ENCODE measurements at places on chromosomes 7 and 10.

- DNase-seq: no peak
Observed at GRCh38 chr10:103459615-103460014, 915 bp upstream of the CALHM1 start.

DNA sequence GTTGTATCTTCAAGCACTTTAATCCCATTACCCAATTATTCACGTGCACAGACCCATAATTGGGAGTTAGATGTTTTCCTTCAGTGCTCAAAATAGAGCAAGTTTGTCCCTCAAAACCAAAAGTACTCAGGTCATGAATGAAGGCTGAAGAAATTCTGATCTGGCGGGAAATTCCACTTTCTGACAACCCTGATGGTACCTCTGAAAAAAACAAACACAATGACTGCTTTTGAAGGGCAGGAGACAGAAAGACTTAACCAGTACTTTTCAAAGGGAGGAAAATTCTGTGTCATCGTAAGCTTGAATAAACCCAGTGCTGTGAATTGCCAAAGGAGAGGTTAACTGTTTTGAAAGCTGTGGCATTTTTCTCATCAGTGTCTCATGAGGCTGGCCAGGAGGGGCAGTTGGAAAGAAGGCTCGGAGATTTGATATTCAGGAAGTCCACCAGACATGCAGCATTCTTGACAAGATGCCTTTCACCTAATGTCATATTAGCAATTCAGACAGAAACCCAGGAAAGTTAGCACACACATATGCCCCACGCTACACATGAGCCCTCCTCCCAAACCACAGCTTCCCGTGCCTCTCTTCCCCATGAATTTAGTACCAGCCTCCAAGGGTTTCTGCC lies 347.0 kb downstream of the KCNMA1 start:
- no peak for DNase-seq

DNA sequence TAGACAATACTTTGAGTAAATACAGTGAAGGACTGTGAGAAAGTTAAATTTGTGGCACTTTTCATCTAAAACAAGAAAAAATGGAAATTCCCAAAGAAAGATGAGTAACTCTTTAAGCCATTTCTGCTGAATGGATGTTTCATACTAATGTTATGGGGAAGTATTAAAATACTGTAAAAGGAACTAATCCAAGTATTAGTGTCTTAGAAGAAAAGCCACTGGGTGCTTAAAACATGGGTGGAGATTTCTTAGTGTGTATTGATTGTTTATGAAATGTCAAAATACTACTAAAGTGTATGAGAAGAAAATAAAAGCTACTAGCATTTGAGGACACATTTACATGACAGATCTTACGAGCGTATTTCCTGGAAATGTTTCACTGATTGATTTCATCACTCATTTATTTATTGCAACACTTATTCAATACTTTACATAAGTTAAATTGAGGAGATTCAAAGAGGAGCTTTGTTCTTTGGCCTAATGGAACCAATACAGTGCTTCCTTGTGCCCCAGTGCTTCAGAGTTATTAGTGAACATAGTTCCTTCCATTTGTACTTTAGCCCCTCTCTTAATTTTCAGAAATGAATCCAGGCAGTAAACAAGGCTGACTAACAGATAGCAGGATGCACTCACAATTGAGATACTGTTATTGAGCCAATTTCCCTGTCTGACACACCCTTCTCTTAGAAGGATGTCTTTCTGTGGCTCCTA lies 155.5 kb upstream of the AHR start:
- DNase-seq: no peak

DNA sequence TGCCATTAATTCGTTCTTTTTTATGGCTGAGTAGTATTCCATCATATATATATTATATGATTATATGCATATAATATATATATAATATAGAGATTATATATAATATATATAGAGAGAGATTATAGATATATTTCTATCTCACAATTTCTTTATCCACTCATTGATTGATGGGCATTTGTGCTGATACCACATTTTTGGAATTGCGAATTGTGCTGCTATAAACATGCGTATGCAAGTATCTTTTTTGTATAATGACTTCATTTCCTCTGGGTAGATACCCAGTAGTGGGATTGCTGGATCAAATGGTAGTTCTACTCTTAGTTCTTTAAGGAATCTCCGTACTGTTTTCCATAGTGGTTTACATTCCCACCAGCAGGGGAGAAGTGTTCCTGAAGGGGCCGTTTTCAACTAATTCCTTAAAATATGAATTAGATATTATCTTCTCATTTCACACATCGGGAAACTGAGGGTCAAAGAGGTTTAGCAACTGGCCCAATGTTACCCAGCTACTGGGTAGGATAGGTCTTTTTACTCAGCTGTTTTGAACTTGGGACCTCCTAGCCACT lies 16.5 kb downstream of the NFE2L3 start:
- no peak for DNase-seq

DNA sequence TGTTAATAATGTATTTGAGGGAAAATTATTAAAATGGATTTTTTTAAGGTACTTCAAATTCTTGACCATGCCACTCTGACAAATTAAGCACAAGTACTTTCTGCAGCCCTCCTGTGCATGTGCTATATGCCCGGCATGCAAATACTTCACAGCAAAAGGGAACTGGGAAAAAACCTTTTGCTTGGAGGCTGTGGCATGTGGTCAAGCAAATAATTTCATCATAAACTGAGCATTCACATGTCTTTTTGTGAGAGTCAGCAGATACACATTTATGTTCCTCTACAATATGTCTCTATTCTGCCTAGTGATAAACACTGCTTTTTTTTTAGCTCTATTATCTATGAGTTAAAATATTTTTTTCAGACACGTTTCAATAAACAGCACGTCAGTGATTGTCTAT lies 53.7 kb upstream of the SEMA3A start:
- DNase-seq: no peak

DNA sequence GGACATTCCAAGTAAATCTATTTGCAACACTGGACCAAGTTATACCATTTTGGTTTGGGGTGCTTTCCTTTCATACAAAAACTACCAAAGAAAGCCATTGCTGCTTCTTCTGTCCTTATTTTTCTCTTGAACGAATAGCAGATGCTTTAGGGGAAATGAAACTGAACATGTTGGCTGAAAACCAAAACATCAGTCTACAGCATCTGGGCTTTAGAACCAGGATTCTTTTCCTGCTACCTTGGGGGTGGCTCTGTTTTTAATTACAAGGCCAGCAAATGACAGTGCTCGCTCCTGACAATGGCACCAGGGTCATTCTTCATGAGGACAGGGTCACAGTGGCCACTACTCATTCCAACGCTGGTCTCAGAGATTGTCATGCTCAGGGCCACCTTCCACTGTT lies 80.3 kb downstream of the WDR11 start:
- DNase-seq: no peak

DNA sequence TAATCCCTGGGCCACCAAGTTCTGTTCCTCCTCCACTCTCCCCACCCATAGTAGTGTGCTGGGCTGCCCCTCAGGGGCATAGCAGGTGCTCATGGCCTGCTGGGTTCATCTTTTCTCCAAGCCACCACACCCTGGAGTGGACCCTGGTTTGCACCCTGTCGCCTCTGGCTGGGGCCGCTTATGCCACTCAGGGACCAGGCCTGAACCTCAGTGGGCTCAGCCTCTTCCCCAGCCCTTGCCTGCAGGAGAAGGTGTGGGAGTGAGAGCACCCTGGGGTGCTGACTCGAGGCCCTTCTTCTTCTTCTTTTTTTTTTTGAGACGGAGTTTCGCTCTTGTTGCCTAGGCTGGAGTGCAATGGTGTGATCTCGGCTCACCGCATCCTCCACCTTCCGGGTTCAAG lies 10.2 kb downstream of the CLIP2 start:
- no peak for DNase-seq

- no peak for DNase-seq
Observed at GRCh38 chr7:158403013-158403821, 184.4 kb downstream of the PTPRN2 start.

GRCh38 chr7:20793694-20794394 lies 7.2 kb upstream of the SP8 start:
- no peak for DNase-seq

DNA sequence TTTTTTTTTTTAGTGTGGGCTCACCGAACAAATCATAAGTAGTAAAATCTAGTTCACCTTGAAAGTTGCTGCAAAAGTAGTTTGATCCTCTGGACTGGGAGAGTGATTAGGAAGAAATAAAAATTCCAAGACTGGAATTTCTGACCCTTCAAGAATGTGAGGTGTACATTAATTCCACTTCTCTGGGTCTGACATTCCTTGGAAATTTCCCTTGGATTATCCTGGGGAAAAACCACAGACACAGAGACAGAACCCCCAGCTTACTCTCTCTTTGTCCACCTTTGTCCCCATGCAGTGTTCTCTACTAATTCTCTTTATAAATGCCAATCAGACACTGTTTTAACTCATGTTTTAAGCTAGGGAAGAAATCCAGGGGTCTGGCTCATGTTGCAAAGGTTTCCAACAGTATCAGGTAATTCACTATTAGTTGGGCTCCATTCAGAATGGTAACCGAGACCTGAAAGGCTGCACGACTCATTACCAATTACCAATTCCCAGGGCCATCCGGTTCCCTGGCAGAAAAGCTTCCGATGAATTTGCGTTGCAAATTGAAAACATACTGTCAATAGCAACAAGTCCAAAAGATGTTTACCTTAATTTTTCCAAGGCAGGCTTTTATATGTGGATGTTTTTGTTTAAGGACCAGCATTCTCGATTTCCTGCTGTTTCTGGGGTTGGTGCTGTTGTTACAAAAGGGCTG lies 86.3 kb downstream of the BAMBI start:
- no peak for DNase-seq

GRCh38 chr7:147556317-147556716 lies 1034.2 kb upstream of the C7orf33 start:
- no peak for DNase-seq

DNA sequence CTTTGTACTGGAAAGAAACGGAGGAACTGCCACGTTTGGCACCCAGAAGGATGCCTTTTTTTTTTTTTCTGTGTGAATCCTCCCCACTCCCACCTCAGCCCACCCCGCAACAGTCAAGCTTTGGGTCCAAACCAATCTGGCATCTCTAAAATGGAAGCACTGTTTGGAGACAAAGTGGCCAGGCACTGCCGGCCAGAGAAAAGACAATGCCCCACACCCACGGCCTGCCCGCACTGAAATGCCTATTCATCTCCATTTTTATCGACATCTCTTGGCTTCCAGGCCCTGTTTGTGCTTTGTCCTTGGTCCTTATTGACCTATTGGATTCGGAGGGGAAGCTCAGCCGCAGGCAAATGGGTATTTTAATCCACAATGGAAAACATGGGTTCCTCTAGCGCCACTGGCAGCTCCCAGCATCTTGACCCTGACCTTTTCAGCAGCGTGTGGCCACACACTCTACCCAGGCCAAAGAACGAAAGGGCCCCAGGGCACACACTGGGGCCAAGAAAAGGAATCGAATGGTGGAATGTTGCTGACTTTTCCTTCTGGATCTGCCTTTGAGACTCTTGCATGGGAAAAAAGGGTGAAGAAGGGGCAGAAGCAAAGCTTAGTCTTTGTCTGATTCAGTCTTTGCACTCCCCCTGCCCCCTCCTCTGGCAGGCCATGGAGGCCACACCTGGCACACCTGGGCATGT lies 162.6 kb upstream of the CDCA7L start:
- no peak for DNase-seq

- DNase-seq: no peak
Observed at GRCh38 chr7:156152390-156152789, 340.1 kb upstream of the SHH start.

- no peak for DNase-seq
Observed at GRCh38 chr10:68938117-68938516, 17.9 kb upstream of the DDX21 start.

DNA sequence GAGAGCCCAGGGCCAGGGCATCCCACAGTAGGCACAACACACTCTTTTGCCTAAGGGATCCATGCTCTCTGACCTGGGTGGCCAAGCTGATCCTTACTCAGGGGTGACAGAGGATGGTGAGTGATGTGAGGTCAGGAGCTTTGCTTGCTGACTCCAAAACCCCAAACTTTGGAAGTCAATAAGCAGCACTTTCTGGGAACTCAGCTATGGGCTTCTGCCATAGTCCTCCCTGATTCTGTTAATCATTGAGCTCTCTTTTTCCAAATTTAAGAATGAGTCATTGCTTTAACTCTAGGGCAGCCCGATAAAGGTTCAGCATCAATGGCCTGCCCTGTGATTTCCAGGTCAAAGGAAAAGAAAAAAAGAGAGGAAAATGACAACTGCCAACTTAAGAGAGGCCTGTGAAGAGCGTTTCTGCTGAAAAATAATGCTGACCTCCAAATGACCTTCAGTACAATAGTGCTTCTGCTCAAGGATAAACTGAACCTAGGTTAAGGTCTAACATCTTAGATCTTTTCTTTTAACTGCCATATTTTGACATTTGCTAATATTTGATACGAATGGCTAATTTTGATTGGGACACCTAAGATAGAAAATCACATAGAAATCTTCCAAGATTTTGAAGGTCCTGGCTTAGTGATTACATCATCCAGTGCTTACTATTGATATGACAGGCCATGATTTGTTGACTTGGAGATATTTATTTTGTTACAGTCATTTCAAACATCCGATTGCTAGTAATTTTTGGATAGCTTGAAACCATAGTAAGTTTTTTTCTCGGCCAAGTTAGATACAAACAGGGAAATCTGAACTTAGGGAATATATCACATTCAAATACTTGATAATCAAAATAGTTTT lies 20.8 kb upstream of the RELN start:
- DNase-seq: no peak

GRCh38 chr7:51013218-51013786 lies 230.6 kb upstream of the GRB10 start:
- no peak for DNase-seq

- DNase-seq: no peak
Observed at GRCh38 chr7:99614495-99614894, 2.3 kb upstream of the ZSCAN25 start.

- no peak for DNase-seq
Observed at GRCh38 chr7:101729241-101729883, 88.1 kb upstream of the CUX1 start.

DNA sequence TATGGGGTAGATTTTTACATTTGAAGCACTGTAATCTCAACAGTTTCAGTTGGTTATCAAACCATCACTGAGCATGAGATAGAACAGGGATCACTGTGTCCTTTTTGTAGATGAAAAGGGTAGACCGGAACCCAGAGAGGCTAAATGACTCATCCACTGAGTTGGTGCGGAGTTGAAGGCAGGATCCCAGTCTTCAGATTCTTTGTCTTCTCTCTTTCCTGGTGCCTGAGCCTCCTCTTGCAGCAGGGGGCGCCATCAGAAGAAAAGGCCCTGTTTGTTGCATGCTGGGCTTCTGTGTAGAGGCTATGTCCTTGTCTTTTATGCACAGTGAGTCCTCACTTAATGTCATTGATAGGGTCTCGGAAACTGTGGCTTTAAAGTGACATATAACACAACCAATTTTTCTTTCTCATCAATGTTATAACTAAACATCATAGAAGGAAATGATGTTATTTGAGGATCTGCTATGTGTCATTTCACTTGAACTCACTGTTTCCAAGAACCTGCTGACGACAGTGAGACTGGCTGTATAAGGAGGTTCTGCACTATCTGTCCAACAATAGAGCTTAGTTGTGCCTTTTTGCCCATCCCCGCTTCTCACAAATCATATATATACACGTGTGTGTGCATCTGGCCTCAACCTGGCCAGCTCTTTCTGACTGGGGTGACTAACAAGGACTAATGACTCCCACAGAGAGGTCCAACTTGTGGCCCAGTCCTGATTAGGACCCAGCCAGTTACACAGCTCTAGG lies 14.3 kb downstream of the ZNF282 start:
- peak; percentile 83 for DNase-seq

GRCh38 chr7:12316925-12317324 lies 86.7 kb downstream of the VWDE start:
- no peak for DNase-seq

- no peak for DNase-seq
Observed at GRCh38 chr7:130352194-130353074, 7.8 kb downstream of the CPA5 start.

GRCh38 chr10:71717551-71717951 lies 2.0 kb downstream of the C10orf105 start:
- DNase-seq: no peak
